ENCODE measurements at places on chromosomes 16 and 17. TPM values are rescaled to one million over a fixed set of nuclear protein-coding genes. Genes with fewer than 3 reads are reported as not detected.
A peak's percentile ranks its signal among the peaks of the same experiment; 100 is the strongest.

GRCh38 chr16:19384656-19385055, 33.0 kb upstream of the TMC5 start:
- DNase-seq = no peak

GRCh38 chr17:40021451-40021971, 6.3 kb downstream of the CSF3 start:
- peak; percentile 50 for DNase-seq

DNA sequence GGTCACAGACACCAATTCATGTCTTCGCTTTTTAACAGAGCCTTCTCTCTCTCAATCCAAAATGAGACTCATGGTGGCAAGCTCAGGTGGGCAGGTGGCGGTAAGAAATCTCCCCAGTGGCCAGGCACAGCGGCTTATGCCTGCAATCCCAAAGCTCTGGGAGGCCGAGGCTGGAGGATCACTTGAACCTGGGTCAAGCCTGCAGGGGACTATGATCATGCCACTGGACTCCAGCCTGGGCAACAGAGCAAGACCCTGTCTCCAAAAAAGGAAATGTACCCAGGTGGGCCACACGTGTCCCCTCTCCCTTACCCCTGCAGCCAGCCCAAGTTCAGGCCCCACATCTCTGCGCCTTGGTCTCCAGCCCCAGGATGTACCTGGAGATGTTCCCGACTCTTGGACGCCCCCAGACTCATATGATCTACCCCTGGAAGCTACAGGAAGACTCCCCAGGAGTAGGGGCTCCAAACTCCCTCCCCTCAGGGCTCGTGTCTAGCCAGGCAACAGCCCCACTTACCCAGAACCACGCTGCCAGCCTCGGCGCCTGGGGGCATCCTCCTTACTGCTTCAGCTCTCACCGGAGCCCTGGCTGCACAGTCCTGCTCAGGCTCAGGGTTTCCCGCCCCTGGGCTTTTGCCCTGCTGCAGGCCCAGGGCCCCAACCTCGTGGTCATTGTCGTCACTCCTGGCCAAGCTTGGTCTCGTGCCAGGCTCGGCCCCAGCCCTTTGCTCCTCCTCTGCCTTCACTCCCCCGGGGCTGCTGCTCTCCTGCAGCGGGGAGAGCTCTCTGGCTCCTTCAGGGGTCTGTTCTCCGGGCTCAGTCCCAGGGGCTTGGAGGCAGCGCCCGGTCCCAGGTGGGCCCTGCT, 16.2 kb downstream of the MYLK3 start:
- DNase-seq = peak; percentile 48

- no peak for DNase-seq
Observed at GRCh38 chr16:51153577-51154031, 2.5 kb upstream of the SALL1 start.

DNA sequence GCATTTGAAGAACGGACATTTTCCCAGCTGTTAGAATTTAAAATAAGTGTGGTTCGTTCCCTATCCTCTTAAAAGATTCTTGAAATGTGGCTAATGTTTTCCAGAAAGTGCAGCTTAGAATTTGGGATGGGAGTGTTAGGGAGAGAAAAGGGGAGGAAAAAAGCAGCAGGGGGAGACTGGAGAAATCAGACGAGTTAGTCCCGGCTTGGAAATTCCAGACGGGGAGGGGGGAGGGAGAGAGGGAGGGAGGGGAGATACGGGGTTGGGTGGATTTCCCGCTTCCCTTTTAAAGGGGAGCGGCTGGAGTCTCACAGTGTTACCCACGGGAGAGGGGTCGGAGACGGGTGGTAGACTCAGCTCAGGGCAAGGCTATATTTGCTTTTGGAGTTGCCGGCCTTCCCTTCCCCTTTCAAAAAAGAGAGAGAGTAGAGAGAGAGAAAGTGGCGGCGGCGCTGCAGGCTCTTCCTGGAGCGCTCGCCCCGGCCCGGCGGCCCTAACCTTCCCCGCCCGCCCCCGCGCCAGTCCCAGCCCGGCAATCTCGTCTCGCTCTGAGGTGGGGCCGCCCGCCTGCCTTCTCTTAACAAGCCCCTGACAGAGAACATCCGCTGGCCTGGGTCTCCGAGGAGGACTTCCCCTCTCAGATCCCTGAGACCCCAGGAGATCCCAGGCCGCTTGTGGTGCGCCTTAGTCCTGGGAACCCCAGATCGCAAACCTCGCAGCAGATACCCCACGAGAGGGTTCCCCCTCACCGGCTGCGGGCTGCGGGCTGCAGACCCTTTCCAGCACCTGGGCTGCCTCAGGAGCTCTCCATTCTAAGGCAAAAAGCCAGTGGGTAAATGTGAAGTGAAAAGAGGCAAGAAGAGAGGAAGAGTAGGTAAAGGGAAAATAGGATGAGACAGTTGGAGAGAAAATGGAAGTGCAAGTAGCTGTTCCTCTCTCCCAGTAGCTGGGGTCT, 6.6 kb downstream of the IGF2BP1 start:
- no peak for DNase-seq

The IL17C gene
- not detected for total RNA-seq

The TCAP gene
- 2,797 TPM for total RNA-seq

The ABCC11 gene
- not detected for total RNA-seq

The ADAM11 gene
- 19.5 TPM for total RNA-seq

The PROCA1 gene
- total RNA-seq = 1.6 TPM
